ENCODE measurements at places on chromosomes 5 and 9.

DNA sequence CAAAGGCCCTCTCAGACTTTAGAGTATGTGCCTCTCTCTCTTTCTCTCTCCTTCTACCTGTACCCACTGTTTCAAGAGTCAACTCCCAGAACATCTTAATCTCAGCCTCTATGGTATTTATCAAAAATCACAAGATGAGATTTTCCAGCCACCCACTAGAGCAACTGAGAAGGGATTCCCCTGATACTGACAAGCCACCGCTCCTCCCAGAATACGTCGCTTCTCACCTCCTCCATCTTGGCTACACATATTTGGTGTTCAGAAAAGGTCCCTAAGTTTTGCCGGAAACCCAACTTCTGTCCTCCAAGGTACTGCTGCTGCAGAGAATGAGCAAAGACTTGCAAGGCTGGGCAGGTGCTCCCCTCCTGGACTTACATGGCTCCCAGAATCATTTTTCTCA is 6.1 kb downstream of the GARIN3 start:
- DNase-seq, result no peak

GRCh38 chr5:58825899-58826298 is 243.0 kb downstream of the RAB3C start:
- no peak for DNase-seq

DNA sequence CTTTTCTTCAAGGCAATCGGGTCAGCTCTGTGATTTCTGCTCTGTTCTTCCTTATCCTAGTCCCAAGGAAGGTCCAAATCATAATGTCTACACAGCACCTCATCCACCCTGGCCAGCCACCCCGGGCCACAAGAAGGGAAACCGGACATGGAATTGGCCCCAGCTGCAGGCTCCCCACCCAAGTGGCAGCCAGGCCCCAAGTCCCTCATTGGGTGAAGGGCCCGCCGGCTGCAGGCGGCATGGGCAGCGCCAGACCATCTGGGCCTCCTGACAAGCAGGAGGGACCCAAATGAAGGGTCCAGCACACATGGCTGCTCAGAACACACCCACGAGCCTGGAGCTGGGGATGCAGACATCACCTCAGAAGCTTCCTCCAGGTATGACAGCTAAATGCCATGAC is 33.7 kb downstream of the BICD2 start:
- no peak for DNase-seq

DNA sequence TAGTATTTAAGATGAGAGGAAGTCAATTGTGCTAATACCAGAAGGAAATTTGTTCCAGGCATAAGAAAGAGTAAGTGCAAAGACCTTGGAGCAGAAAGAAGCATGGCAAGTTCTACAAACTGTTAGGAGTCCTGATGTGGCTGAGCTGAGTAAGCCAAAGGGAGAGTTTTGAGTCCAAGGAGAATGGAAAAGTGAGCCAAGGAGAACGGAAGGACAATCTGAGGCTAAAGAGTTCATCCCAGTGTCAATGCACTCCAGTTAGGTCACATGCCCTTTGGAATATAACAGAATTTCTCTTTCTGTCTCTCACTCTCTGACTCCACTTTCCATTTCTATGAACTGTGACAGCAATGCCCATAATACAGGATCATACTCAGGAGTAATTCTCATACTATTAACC is 224.7 kb downstream of the CAAP1 start:
- DNase-seq, result no peak

DNA sequence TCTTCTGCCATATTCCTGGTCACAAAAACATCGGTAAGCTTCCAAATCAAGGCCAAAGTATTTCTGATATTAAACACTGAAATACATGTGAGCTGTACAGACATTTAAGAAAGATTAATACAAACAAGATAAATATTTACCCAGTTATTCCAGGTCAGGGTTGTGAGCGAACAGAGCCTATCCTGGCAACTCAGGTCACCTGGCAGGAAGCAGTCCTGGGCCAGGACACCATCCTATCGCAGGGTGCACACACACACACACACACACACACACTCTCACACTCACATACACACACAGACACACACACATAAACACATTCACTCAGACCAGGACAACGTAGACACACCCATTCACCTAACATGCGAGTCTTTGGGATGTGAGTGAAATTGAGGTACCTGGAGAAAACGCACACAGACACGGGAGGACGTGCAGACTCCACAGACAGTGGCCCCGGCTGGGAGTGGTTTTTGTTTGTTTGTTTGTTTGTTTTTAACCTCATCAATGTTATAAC is 82.4 kb upstream of the CACNA1B start:
- DNase-seq, result no peak

DNA sequence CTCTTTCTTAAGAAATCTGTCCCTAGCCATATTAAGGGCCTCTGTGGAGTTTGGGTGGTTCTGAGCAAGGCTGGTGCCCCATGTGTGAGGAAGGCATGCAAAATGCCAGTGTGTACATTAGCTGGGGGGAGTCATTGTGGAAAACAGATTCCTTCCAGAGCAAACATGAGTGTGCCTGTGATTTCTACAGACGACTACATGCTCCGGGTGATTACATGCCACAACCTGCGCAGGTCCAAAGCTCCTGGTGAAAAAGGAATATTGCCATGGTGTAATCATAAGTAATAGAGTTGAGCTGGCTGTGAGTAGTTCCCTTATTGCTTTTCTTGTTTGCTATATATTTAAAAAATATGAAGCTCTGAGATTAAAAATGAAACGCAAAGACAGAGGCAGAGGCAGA is 102.1 kb downstream of the ACER2 start:
- no peak for DNase-seq

DNA sequence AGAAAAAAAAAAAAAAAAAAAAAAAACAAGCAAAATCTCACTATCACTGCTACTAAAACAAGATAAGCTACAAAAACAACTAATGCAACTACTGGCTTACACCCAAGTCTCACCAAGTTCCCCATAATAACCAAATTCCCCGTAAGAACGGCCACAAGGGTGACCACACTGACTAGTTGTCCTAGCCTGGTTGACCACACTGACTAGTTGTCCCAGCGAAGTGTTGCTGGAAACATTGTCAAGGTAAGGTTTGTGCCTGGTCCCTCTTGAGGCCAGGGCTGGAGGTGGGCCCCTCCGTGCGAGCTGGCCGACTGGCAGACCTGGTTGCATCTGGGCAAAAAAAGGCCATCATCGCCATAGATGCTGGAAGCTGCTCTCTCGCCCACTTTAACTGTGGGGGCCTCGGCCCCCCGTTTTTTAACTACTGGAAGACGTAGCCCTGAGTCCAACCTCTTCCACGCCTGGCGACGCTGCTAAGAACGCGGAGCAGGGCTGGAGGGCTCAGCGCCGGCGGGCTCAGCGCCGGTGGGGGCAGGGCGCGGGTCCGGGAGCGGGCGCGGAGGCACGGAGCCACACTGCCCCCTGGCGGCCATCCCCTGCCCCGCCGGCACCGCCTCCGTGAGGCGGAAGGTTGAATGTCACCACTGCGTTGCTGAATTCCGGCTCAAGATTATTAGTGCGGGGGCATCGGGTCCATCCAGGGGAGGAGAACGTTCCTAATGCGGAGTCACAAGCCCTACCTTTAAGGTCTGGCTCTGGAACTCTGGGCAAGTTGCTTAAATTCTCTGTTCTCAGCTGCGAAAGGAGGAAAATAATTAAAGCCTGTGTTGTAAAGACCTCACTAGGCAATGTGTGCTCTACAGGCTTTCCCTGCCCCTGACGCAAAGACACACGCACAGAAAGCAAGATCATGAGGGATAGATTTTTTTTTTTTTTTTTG is 84.0 kb downstream of the HSD17B3 start:
- DNase-seq, result peak; percentile 93

- DNase-seq, result no peak
Observed at GRCh38 chr5:10456583-10457420, 15.1 kb downstream of the ROPN1L start.

DNA sequence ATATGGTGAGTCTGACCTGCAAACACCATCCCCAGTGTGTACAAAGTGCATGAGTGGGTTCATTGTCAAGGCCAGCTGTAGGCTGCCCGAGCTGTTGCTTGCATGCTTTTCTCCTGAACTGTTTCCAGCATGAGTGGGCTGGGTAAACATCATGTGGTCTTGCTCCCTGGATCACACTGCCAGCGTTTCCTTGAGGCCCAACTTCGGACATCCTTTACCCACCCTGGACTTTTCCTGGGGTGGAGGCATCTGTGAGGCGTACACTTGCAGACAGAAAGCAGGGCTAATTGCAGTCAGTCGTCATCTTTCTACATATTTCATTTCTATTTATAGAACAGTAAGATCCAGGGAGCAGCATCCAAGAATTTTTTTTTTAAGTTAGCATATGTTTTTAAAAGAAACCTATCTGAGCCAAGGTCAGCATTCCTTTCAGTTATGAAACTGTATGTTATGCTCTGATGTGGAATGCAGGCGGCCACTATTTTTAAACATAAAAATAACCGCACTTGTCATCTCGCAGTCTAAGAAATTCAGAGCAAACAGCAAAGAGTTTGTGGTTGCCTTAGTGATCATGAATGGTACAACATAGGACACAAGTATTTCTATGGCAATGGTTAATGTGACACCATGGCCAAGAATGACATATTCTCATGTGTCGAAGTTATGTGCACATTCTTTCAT is 106.5 kb upstream of the DMRT1 start:
- DNase-seq, result no peak

- peak; percentile 13 for DNase-seq
Observed at GRCh38 chr5:115979201-115980041, 17.1 kb downstream of the LVRN start.

DNA sequence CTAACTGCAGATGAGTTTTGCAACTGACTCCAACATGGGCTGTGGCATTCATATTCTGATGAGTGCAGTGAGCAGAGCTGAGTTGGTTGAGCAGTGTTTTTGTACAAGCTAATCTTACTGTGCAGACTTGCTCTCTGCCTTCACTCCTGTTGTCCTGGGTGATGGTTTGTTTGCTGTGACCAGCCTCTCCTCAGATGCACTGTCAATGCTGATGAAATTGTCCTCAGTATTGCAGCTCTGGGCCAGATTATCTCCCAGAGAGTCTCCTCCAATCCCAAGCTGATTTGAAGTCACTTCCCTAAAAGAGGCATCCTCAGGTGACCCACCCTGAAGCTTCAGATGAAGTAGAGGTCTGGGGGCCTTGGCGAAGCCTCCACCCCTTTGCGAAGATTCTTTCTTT is 581.8 kb downstream of the ACTL7B start:
- DNase-seq, result no peak

DNA sequence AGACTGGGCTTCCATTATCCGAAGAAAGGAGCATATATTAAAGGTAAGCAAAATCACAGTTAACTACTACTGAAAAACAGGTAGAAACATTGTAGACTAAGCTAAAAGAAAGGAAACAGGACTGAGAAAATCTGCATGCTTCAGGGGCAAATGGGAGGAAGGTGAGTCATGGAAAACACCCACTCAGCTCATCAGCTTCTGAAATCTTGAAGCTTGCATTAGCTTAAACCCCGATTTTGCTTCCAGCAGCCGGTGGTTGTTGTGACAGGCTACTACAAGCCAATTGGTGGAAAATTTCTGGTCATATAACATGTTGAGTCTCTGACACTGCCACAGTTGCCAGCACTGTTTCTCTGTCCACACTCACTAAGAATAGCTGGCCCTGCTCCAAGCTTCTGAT is 179.6 kb upstream of the PUM3 start:
- DNase-seq, result no peak

GRCh38 chr5:151236888-151237287 is 13.0 kb upstream of the CCDC69 start:
- DNase-seq, result no peak

DNA sequence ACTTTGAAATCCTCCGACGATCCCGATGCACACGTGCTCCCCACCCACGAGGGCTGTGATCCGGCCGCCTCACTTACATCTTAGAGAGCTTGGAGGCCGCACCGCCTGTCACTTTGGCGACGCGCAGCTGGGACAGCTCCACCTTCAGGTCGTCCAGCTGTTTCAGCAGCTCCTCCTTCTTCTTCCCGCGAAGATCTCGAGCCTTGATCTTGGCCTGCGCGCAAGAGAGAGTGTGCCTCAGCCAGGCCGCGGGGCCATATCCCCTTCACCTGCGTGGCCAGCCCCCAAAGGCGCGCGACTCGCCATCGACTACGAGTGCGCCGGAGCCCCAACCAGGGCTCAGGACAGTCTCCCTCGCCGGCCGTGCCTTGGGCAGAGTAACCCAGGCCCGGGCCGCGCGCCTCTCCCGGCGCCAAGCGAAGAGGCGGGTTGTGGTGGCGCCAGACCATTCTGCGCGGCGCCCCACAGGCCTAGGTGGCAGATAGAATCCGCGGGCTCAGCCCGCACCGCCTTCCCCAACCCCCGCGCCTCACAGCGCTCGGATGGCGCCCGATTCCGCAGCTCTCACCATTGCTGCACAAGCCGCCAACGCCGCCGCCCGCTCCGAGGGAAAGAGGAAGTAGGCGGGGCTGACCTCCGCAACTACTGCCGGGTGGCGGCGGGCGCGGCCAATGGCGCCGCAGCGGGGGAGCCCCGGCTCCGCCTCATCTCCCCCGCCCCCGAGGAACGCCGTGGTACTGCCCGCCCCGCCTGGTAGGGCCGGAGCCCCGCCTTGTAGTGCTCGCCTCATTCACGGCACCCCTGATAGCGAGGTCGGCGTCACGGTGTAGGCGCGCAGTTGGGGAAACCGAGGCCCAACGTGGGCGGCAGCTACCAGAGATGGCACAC is at the start of the genes ARPC5L and RPL35:
Gene ARPC5L, plus strand, starts transcription at position 789 of the 888 bp plus-strand sequence. CDS start 7,161 bp downstream, outside the sequence.
Gene RPL35, minus strand, starts transcription at position 616 of the 888 bp plus-strand sequence. Its CDS starts 45 bp downstream, at position 571.
- DNase-seq, result peak; percentile 98

- no peak for DNase-seq
Observed at GRCh38 chr9:83477571-83477970, 60.6 kb downstream of the FRMD3 start.

GRCh38 chr9:78688796-78689195 is 391.9 kb downstream of the PSAT1 start:
- DNase-seq, result no peak

DNA sequence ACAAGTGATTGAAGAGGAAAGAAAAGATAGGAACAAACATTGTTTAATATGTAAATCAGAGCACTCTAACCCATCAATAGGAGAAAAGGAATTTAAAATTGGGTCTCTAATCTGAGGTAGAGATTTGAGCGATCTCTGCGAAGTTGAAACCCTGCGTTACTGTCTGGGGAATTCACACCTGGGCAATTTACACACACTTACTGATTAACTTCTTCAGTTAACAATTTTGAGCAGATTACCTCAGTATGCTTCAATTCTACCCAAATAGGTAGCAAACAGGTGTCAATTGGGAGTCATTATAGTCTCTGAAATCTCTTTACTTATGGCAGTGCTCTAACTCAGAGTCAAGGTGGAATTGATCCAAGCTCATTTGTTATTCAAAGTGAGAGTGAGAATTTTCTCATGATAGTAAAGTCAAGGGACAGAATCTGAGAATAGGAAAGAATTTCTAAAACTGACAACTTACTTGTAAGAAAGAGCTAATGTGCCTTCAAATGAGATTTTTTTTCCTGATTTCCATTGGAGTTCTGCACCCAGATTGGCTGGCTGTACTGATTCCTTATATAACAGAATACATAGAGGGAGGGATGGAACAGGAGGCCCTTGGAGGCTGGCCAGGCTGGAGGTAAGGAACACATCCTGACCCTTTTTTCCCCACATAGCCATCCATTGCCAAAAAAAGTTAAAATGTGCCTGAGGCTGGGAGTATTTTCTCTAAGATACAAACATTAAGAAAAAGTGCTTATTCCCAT is 27.1 kb upstream of the IFNA14 start:
- DNase-seq, result no peak

- DNase-seq, result no peak
Observed at GRCh38 chr9:127422133-127422782, 1.9 kb upstream of the ZNF79 start.

All from right kidney (tissue), 9 donors.